ENCODE measurements at places on chromosomes 2 and 18. TPM values are rescaled to one million over a fixed set of nuclear protein-coding genes. Genes with fewer than 3 reads are reported as not detected.

Gene GPR75
- 0.79 TPM for total RNA-seq

Gene PLGLB1
- total RNA-seq = 0.26 TPM

Gene ACOXL
- not detected for total RNA-seq

Gene EVA1A
- total RNA-seq = 4.6 TPM

Gene SNTG2
- total RNA-seq = not detected

Gene CYP1B1
- 36.7 TPM for total RNA-seq

Gene FAHD2B
- total RNA-seq = 13.4 TPM

Gene CAPN14
- total RNA-seq = 35.1 TPM

Gene SLC9A4
- total RNA-seq = 0.13 TPM

Gene TOGARAM2
- not detected for total RNA-seq

Gene ZNF385B
- total RNA-seq = not detected

Gene C2orf92
- 0.26 TPM for total RNA-seq

Gene MYCN
- not detected for total RNA-seq

Gene SPATA3
- total RNA-seq = not detected

Gene NPHP1
- 2.4 TPM for total RNA-seq

Gene CRYGD
- total RNA-seq = not detected

Gene MAP3K19
- not detected for total RNA-seq

Gene OTOS
- total RNA-seq = not detected

Gene CPS1
- total RNA-seq = 12.6 TPM

Gene CYP27C1
- 0.26 TPM for total RNA-seq

Gene RAB6C
- total RNA-seq = not detected

Gene SULT1C4
- total RNA-seq = not detected
